Vagina (tissue), 2 donors: ENCODE measurements at places on chromosomes 13 and 19.

- no peak for DNase-seq
Measured at GRCh38 chr13:102401265-102401664, 583 bp downstream of the FGF14 start.

- DNase-seq = no peak
Measured at GRCh38 chr19:6925801-6926751, 38.7 kb downstream of the ADGRE1 start.

DNA sequence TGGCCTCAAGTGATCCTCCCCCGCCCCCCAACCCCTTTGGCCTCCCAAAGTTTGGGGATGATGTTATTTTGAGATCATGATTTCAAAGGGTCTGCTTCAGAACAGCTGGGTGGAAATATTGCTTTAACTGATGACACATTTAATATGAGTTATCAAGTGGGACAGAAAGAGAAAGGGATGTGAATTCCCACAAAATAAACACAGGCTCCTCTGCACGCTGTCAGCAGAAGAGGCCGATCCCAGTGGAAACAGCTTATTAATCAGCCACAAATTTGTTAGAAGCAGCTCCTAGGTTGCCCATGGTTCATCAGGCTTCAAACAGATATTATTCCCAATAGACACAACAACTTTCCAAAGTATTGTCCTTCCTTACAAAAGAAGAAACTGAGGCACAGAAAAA lies 4.7 kb downstream of the DCLK1 start:
- no peak for DNase-seq

GRCh38 chr19:18311502-18312091 lies 11.3 kb downstream of the LSM4 start:
- DNase-seq = no peak

DNA sequence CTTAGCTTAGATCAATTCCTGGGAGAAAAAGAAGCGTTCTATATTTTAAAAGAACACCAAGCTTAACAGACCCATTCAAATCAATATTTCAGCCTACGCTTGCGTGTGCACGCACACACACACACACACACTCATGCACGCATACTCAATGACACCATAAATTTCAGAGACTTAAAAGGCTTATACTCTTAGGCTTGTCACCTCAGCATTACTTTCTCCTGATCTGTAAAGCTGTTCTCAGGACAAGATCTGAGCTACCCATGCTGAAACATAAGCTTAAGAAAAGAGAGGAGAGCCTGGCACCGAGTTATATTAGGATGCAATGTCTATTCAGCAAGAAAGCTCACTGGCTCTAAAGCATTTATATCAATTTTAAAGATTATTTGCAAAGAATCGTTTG lies 368.5 kb downstream of the FGF14 start:
- DNase-seq = no peak

DNA sequence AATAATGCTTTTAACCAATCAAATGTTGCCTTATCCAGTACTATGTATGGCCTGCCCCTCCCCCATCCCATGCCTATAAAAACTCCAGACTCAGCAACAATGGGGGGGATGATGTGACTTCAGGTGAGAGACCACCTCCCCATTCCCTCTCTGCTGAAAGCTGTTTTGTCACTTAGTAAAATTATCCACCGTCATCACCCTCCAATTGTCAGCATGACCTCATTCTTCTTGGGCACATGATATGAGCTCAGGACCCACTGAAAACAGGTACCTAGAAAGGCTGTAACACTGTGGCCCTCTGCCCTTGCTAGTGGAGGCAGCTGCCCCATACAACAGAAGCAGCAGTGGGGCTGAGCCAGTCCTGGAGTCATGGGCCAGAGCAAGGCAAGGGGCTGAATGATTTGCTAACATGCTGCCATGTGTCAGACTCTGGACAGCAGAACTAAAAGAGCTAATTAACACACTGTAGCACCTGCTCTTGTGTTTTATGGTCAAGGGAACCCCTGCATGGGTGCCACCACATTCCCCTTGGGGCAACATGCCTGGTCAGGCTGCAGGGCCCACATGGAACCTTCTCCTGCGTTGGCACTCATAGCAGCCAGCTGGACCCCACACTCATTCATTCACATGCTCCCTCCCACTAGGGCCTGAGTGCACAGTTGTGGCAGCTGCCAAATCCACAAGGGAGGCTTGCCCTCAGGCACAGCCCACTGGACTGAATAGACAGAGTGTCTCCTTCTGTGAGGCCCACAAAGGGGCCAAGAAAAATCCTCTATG lies 722.2 kb upstream of the PCDH20 start:
- no peak for DNase-seq

- DNase-seq = no peak
Measured at GRCh38 chr13:102141625-102142472, 260.0 kb downstream of the FGF14 start.

DNA sequence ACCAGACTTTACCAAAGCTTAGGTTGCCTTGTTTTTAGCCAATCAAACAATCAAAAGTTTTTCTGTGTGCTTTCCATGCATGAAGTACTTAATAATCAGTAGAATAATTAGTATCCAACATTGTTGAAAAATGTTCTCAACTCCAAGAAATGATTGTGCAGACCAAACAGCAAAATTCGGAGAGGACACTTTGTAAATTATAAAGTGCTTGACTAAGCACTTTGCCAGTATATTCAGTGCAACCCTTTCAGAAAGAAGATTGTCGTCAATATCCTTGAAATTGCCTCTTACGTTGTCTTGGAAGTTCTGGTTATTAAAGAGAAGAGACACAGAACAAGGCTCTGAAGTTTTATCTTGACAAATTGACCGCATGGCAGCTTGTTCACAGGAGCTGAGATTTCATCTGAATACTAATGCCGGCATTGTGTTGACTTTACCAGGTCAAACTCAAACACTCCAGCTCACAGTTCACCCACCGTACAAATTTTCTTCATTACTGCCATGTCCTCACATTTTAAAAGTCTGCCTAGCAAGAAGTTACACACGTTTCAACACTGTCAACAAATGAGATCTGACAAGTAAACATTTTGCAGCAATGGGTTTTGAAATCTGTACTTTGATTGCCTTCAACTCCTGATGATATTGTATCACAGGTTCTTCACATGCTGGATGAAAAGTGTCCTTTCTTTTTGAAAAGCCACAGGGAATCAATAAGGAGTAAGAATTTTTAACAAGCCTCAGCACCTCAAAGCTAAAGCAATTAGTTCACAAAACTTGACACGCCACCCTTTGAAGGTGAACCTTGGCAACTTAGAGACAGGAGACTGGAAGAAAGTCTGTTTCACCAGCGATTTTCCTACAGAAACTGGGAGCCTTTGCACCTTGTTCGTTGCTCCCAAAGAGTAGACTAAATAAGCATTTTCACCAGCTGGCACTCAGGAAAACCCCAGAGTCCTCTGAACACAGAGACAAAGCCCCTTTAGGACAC lies 150.9 kb downstream of the RFC3 start:
- DNase-seq = no peak

DNA sequence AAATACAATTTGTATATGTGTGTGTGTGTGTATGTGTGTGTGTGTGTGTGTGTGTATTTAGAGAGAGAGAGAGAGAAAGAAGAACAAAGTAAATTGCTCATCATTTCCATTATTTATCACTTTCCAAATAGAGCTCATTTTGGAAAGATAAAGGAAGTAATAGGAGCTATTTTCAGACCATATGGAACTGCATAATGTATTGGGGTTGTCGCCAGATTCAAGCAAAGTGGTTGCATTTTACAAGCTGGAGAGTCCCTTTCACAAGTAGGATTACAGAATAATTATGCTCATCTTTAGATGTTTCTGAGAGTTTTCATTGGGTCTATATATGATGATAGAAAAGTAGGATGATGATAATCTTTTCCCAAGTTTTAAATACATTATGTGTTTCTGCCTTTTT lies 842.7 kb upstream of the SLC10A2 start:
- DNase-seq = no peak

DNA sequence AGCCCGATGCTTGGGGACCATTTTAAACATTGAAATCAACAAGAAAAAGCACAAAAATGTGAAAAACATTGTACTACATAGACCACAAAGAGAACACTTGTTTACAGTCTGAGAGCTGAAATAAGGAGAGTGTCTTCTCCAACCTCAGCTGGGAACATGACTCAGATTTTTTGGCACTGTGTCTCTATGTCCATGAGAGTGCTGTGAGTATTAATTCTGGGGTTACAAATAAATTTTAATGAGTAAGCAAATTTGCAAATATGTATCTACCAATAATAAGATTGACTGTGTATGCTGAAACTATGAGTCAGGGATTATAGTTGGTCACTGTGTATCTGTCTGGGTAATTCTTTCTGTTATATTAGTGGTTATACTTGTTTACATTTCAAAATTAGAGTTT lies 174.0 kb downstream of the DCT start:
- no peak for DNase-seq

DNA sequence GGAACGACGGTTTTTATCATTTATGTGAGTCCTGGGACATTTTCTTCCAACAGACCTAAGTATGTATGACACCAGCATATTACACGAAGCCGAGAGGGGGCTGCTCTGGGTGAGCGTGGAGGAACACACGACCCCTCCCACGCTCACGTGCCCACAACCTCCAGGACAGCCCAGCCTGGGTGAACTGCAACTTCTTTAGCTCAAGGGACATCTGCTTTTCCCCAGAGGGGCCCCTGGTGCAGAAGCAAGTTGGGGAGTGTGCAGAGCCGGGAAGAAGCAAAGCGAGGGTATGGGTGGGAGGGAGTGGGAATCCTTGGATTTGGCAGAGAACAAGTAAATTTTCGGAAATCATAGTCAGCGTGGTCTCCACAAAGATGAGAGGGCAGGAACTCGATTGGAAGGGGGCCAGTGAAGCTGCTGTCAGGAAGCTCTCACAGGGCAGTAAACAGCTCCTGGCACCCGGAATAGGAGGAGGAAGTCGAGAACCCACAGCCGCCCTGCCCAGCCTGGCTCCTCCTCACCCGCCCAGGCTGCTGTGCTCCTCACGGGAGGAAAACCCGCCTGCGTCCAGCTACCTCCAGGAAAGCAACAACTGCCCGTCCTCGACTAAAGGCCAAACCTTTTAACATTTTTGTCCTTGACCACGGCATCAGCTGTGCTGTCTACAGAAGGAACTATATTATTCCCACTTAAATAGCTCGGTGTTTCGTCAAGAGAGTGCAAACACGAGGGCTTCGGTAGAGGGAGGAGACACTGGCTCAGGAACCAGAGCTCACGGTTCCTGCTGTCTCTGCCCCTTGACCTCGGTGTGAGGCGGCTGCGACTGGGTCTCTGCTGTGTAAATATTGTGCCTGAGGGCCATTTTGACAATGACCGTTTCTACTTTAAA lies 17.2 kb upstream of the CFAP97D2 start:
- no peak for DNase-seq

DNA sequence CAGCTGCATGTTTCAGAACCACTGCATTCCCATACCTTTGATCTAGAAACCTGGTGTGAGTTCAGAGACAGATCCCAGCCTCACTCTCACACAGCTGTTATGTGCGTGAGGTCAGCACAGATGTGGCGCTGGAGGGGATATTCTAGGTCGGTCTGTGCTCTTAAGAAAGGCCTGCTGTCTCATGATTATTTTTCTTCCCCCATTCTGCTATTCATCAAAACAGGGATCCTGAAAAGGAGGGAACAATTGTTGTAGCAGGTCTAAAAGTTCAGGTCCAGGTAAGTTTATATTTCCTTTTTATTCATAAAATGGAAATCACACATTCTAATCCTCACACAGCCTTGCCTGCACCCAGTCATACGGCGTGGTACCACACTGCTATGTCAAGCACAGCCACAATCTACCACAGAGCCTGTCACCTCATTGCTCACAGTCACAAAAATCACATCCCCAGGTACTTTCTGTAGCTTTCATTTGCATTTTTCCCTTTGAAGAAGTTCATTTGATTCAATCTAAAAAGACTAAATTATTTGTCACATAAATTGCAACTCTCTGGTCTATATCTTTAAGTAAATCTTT lies 867 bp downstream of the ZNF546 start:
- no peak for DNase-seq

- DNase-seq = no peak
Measured at GRCh38 chr19:38728752-38729541, 15.3 kb downstream of the CAPN12 start.

GRCh38 chr13:45765464-45765863 lies 63.3 kb downstream of the CBY2 start:
- DNase-seq = no peak

DNA sequence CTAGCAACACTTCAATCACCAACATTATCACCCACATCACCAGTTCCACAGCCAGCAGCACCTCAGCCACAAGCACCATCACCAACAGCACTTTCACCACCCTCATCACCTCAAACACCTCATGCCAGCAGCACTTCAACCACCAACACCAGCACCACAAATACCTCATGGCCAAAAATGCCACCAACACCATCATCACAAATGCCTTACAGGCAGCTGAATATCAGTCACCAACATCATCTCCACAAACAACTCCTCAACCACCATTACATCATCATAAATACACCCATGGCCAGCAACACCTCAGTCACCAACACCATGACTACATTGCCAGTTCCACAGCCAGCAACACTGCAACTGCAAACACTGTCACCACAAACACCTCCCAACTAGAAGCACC lies 10.4 kb downstream of the FCER2 start:
- DNase-seq = no peak

DNA sequence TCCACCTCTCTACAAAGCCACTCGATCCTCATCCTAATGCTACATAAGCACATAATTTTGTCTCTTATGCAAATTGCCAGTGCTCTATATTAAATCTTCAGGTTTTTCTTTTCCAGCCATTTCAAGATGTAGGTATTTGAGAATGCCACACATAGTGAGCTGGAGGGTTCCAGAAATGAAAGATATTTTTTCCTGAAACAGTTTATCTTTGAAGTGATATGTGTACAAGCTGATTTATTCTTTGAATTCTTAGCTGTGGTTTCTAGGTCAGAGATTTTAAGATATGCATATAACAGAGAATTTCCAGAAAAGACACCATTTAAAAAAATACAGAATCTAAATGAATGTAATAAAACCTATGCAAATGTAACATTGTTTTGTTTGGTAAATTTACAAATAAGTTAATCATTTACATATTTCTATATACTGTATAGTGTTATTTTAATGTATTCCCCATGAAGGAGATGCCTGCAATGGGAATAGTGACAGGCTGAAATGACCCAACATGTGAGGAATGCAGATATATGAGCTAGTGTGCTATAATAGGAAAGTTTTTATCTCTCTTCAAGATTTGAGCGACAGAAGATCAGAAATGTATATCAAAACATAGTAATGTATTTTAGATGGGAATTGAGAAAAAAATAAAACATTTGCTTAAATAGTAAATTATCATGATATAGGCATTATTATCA lies 570.2 kb downstream of the SLITRK1 start:
- DNase-seq = no peak

DNA sequence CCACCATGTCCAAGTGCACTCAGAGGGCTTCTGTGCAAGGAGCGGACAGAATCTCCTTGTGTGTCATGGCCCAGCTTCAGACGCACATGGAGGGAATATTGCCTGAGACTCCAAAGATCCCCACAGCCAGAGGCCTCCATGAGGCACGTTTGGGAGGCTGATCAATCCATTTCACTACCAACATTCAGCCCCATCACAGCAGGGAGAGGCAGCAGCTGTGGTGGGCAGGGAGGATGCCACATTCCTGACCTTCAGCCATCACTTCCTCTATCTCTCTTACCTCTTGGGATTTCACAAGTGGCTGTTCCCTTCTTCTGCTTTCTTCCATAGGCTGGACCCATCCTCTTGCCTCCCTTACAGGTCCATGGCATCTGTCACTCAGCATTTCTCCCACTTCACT lies 82.4 kb upstream of the MBNL2 start:
- DNase-seq = no peak

GRCh38 chr13:85537601-85538000 lies 261.6 kb downstream of the SLITRK6 start:
- DNase-seq = no peak
